Gastroesophageal sphincter (tissue), 4 donors: ENCODE measurements at places on chromosomes 6 and 20. TPM values are rescaled to one million over a fixed set of nuclear protein-coding genes. Genes with fewer than 3 reads are reported as not detected.

The RIPOR2 gene
- 5.4 TPM for total RNA-seq

The HCRTR2 gene
- not detected for total RNA-seq

The OR2B6 gene
- total RNA-seq: not detected

The ZSCAN23 gene
- total RNA-seq: 3.0 TPM

The FOXS1 gene
- total RNA-seq: 2.3 TPM
